ENCODE measurements at places on chromosomes 1 and 21. TPM values are rescaled to one million over a fixed set of nuclear protein-coding genes. Genes with fewer than 3 reads are reported as not detected.

TCHHL1 gene
- total RNA-seq: not detected

MTARC2 gene
- total RNA-seq: 15.2 TPM

TRIM46 gene
- 2.1 TPM for total RNA-seq

SLFNL1 gene
- total RNA-seq: 0.14 TPM
